Bronchus fibroblast of lung (primary cell): ENCODE measurements at places on chromosomes 7 and 10. TPM values are rescaled to one million over a fixed set of nuclear protein-coding genes. Genes with fewer than 3 reads are reported as not detected.

ITIH2 gene
- total RNA-seq = not detected in 2 replicates

ASL gene
- 46.7 and 47.2 TPM in 2 replicates for total RNA-seq

SLC18A3 gene
- not detected in 2 replicates for total RNA-seq

TMEM140 gene
- 0.59 and 0.67 TPM in 2 replicates for total RNA-seq

EFCAB10 gene
- total RNA-seq = not detected in 2 replicates

ANKRD61 gene
- total RNA-seq = 0.15 TPM in 1 of 2 replicates, not detected in the other

COL13A1 gene
- 17.4 and 24.4 TPM in 2 replicates for total RNA-seq

PPP1R3A gene
- total RNA-seq = not detected in 2 replicates

UFSP1 gene
- total RNA-seq = 3.2 and 6.7 TPM in 2 replicates

ITPRID1 gene
- not detected in 2 replicates for total RNA-seq

SH2D4B gene
- not detected in 2 replicates for total RNA-seq

IFIT1B gene
- total RNA-seq = not detected in 2 replicates

TNPO3 gene
- total RNA-seq = 40.4 and 43.5 TPM in 2 replicates

TPST1 gene
- total RNA-seq = 31.1 and 34.0 TPM in 2 replicates

MOGAT3 gene
- total RNA-seq = not detected in 2 replicates

ZCCHC24 gene
- 24.7 and 27.2 TPM in 2 replicates for total RNA-seq

GPR141 gene
- not detected in 2 replicates for total RNA-seq

OR2A42 gene
- not detected in 2 replicates for total RNA-seq

TSPAN15 gene
- total RNA-seq = under 0.01 and 0.30 TPM in 2 replicates
